ENCODE measurements at places on chromosomes 5 and 9. TPM values are rescaled to one million over a fixed set of nuclear protein-coding genes. Genes with fewer than 3 reads are reported as not detected.

The SHISAL2B gene
- total RNA-seq, result not detected

The PDZD2 gene
- 0.05 TPM for total RNA-seq

The TAF11L10 gene
- total RNA-seq, result not detected

The MUSK gene
- total RNA-seq, result not detected

The GSN gene
- 2.0 TPM for total RNA-seq

The CARTPT gene
- not detected for total RNA-seq

The NMUR2 gene
- not detected for total RNA-seq

The FAM200C gene
- total RNA-seq, result 0.38 TPM

All from activated T-cell treated with anti-CD3 and anti-CD28 coated beads, Interleukin-2, amount 50 U/mL, for 4 hours (primary cell).